ENCODE measurements at places on chromosomes 16 and 17. TPM values are rescaled to one million over a fixed set of nuclear protein-coding genes. Genes with fewer than 3 reads are reported as not detected.

- peak; percentile 8 for DNase-seq
Measured at GRCh38 chr17:74042744-74043486, 160.6 kb upstream of the RPL38 start.

- no peak for DNase-seq
Measured at GRCh38 chr17:67729903-67730302, 12.2 kb downstream of the NOL11 start.

DNA sequence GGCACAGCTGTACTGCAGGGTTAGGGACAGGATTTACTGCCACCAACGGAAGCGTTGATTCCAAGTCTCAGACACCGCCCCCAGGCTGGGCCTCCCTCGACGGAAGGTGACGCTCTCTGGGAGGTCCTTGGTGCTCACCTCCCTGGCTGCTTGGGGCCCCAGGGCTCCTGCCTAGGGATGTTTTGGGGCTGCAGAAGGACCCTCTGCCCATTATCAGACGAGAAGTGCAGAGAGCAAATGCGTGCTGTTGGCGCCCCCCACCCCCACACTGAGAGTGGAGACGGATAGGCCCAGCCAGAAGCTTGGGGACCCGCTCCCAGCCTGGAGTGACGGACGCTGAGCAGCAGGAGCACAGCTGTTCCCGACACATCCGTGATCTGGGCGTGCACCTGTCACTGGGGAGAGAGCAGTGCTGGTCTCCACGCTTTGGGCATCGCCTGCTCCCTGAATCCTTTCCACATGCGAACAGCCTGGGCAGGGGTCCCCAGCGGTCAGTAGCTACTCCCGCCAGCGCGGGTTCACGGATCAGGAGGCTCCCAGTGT lies 5.1 kb upstream of the SOX8 start:
- peak; percentile 36 for DNase-seq

- no peak for DNase-seq
Measured at GRCh38 chr17:6276711-6277110, 158.2 kb downstream of the AIPL1 start.

GRCh38 chr16:48194828-48195556 lies 39.2 kb upstream of the ABCC12 start:
- no peak for DNase-seq

DNA sequence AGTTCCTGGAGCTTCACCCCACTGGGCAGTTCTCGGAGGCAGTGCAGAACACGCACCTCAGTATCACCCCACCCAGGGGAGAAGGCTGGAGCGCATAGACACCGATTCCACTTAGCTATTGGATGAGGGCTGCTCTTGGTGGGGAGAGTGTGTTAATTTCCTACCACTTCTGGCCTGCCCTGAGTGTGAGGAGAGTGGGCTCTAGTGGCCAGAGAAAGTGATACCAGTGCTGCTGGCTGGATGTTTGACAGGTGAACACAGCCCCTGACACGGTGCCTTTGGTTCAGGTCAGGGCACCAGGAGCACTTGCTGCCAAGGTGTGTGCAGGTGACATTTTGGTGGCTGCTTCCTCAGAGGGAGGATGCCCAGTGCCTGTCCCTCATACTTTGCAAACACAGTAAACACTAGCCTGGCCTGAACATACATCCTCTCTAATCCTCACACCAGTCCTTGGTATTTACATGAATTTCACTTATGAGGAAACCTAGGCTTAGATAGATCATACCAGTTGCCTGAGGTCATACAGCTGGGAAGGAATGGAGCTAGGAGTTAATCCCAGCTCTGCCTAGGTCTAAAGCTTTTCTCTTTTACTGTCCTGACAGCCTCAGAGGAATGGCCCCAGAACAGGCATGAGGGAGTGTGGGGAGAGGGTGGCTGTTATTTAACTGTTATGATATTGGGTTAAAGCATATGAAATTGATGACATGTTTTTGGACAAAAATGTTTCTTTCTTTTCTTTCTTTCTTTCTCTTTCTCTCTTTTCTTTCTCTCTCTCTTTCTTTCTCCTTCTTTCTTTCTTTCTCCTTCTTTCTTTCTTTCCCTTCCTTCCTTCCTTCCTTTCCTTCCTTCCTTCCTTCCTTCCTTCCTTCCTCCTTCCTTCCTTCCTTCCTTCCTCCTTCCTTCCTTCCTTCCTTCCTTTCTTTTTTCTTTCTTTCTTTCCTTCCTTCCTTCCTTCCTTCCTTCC lies 21.0 kb upstream of the ITGAX start:
- DNase-seq = peak; percentile 43

GRCh38 chr16:71796501-71797097 lies 12.0 kb downstream of the AP1G1 start:
- DNase-seq = no peak

GRCh38 chr17:44212507-44213402 lies 6.7 kb downstream of the UBTF start:
- DNase-seq = no peak

DNA sequence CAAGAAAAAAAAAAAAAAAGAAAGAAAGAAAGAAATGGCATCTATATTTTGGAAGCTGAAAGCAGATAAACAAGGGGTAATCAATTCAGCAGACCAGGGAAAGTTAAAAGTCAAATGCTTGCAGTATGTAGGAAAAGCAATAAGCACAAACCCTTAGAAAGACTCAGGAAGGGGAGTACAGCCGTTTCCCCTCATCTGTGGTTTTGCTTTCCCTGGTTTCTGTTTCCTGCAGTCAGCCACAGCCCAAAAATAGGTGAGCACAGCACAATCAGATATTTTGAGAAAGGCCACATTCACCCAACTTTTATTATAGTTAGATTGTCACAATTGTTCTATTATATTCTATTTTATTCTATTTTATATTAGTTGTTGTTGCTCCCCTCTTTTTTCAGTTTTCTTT lies 14.4 kb upstream of the ALOX12 start:
- DNase-seq = peak; percentile 16

DNA sequence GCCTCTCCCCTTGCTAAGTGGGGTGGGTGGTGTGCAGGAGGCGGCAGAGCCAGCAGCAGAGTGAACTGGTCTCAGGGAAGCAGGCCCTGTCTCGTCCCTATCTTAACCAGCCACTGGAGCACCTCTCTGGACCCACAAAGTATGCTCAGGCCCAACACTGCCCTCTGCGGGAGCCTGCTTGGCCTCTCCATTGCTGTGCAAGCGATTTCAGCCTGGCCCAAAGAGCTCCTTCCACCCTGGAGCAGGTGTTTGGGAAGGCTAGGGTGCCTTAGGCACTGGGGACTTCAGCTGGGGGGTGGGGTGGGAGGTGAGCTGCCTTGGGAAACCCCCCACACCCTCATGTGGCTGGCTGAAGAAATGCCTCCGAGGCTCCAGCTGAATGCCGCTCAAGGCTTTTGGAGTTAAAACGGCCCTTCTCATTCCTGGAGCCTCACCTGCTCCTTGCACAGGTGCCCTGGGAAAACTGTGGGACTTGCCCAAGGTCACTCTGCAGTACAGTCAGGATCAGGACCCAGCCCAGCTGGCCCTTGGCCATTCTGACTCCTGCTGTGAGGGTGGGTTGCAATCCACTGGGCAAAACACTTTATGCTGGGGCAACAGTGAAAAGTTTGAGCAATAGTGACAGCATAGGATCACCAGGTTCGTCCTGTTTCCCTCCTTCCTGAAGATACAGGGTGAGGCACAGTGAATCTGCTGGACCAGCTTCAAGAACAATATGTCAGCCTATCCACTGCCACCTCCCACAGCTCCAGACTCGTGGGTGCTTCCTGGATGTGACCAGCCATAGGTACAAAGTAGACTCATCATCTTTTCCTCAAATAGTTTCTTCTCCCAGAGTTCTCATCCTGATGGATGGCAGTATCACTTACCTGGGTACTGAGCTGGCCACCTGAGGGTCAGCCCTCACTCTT lies 5.9 kb upstream of the UBE2O start:
- no peak for DNase-seq

- no peak for DNase-seq
Measured at GRCh38 chr16:17382514-17382913, 88.2 kb downstream of the XYLT1 start.

DNA sequence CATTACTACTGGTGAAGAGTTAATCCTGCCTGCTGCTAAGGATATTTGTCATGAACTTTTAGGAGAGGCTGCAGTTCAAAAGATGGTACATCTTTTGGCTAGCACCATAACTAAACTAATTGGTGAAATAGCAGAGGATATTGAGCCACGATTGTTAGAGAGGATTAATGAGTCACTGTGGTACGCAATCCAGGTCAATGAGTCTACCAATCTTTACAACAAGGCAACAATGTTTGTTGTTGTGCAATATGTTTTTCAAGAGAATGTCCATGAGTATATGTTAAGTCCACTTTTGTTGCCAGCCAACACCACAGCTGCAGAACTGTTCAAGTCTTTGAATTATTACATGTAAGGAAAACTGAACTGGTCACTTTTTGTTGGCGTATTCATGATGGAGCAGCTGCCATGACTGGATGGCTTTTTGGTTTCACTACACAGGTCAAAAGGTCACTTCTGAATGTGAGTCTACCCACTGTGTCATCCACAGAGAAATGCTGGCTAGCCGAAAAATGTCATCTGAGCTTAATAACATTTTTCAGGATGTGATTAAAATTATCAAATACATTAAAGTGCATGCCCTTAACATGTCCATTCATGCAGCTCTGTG lies 402.6 kb upstream of the KIF2B start:
- no peak for DNase-seq

- DNase-seq = no peak
Measured at GRCh38 chr17:33523577-33523981, 230.5 kb upstream of the ASIC2 start.

DNA sequence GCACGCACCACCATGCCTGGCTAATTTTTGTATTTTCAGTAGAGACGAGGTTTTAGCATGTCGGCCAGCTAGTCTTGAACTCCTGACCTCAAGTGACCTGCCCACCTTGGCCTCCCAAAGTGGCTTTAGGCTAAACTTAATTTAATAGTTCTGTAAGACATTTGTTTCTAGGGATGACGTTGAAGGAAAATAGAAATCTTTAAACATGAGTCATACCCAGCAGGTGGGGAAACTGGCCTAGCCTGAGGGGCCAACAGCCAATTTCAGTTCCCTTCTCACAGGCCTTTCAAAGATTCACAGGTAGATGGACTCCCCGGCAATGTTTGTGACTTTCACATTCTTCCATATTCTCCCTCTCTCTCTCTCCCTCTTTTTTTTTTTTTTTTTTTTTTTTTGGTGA lies 18.1 kb upstream of the ITPRIPL2 start:
- DNase-seq = no peak

DNA sequence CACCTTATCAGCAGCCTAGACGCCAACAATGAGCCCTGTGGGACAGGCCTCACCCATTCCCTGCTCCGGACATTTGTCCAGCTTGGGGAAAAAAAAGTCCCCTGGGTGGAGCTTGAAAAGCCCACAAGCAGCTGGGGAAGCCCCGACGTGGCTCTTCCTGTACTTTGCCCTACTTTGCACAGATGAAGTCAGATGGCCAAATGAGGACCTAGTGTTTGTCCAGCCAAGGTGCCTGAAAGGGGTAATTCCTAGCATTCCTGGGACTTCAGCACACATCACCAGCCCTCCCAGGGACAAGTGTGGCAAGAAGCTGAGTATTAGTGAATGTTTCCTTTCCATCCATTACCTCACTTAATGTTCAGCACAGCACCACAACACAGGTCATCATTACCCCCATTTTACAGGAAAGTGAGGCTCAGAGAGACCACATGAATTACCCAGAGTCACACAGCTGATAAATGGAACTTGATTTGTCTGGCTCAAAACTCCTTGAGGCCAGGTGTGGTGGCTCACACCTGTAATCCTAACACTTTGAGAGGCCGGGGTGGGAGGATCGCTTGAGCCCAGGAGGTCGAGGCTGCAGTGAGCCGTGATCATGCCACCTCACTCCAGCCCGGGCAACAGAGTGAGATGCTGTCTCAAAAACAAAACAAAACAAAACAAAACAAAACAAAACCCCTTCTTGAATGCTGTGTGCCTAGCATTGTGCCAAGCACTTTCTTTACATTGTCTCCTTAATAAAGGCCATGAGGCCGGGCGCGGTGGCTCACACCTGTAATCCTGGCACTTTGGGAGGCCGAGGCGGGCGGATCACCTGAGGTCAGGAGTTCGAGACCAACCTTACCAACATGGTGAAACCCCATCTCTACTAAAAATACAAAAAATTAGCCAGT lies 19.9 kb upstream of the PLLP start:
- no peak for DNase-seq

- no peak for DNase-seq
Measured at GRCh38 chr17:27748360-27748825, 51.9 kb downstream of the NOS2 start.

- DNase-seq = no peak
Measured at GRCh38 chr16:75333721-75334163, 82.3 kb upstream of the BCAR1 start.

AGRP gene
- total RNA-seq = not detected

CEMP1 gene
- 0.17 TPM for total RNA-seq

PPM1D gene
- 22.4 TPM for total RNA-seq

OTOP3 gene
- total RNA-seq = not detected

TSPOAP1 gene
- 44.1 TPM for total RNA-seq

KCNG4 gene
- total RNA-seq = not detected

ZNF597 gene
- 2.5 TPM for total RNA-seq
